ENCODE measurements at places on chromosomes 2 and 18.
A peak's percentile ranks its signal among the peaks of the same experiment; 100 is the strongest.

GRCh38 chr2:27264253-27264752, 1.5 kb upstream of the SLC30A3 start:
- no peak for DNase-seq

- no peak for DNase-seq
Measured at GRCh38 chr2:196565106-196565765, 74.3 kb upstream of the CCDC150 start.

DNA sequence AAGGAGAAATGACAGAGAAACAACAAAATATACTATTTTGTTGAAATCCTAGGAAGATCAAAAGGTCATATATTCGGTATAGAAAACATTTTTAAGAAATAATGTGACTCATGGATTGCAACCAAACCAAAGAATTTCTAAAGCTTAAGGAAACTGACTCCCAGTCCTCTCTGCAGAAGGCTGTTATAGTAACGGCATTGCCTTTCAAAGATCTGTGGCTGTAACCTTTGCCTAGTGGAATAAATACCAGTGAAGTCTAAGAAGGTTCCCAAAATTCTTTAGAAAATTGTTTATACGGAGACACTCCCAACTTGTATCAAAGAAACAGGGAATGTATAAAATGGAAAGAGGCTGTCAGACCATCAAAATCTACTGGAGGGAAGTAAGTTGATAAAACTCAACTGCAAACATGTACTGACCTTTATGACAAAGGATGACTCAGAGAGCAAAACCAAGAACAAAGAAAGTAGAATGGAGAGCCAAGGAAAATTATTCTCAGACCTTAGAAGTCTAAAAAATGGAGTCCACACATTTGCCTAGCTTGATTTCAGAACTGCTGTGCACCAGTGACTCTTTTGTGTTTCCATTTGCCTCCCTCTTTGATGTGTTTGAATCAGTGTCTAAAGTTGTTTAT, 48.6 kb upstream of the FSIP2 start:
- DNase-seq, result no peak

GRCh38 chr2:141331127-141331526, 799.7 kb downstream of the LRP1B start:
- DNase-seq, result no peak

DNA sequence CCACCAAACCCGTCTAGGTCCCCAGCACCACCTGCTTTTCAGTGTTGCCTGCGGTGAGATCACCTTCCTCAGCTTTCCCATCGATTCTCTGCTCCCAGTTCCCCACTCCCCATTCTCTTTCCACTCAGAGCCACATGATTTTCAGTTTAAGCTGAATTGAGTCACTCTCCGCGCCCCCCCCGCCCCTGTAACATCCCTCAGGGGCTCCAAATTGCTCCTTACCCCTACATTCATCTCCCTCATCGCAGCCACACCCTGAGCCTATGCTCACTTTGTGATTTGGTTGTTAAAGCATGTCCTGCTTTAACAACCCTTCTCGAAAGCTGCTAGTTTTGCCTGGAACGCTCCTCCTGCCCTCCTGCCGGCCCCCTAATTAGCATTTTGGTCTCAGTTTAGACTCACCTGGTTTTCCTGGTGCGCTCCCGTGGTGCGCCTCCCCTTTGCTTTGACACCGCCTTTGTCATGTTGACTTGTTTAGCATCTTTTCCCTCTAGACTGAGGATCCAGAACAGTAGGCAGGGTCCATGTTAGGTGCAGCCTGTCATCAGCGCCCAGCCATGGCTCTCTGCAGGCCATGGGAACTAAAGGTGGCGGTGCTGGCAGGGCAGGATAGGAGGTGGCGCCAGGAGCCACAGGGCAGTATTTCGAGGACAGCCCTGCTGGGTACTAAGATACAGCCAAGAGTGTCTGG, 60.8 kb downstream of the ST3GAL5 start:
- DNase-seq, result no peak

GRCh38 chr2:241061275-241061674, 40.8 kb downstream of the MTERF4 start:
- no peak for DNase-seq

DNA sequence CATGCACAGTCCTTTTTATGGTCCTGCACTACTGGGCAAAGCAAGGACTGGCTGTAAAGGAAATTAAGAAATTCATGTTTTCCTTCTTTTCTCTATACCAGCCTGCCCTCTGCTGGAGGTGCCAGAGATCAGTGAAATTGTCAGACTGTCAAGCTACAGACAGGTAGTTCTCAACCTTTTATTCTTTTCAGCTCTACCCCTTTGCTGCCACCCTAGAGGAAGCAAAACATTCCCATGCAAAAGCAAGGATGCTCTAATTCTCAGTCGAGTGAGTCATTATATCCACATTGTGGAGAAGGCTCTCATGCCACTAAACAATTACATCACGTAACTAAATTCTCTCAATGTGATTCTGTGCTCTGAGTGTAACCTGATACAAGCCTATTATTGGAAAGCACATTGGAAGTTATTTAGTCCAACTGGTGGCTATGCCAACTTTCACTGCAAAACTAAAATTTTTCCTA, 25.0 kb upstream of the RAPGEF4 start:
- peak; percentile 25 for DNase-seq

DNA sequence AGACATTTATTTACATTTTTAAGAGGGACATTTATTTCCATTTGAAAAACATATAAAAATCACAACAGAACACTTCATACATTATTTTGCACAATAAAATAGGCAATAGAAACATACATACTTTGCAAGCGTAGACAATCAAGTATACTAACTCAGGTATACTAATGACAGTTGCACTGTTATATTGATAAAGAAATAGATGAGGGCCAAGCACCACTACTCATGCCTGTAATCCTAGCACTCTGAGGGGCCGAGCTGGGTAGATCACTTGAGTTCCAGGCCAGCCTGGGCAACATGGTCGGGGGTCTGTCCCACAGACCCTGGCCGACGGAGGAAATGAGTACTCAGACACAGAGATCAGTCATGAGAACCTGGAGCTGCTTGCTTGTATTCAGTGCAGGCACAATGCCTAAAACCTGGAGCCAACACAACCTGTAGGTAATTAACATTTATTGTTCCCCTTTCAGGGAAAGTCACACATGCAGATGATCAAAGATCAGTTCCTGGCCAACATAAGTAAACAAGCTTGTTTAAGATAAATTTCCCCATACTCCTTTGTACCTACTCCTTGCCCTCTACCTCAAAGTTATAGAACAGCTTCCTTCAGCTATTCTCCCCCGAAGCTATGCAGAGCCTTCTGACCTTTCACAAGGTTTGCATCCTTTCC, 1960.2 kb downstream of the SUCLG1 start:
- no peak for DNase-seq

DNA sequence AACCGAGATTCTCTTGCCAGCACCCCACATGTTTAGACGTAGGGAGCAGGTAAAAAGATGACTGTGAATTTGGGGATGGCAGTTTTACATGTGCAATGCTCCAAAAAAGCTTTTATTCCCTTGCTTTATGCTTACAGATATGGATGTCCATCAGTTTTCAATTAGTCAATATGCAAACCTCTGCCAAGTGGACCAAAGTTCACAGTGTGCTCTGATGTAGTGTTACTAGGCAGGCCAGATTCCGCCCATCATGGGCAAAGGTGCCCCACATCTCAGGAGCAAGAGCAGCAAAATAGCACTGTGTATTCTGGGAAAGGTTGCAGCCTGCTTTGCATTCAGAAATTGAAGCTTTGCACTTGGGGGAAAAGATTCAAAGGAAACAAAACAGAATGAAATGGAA, 329.7 kb upstream of the ZEB2 start:
- DNase-seq, result no peak

DNA sequence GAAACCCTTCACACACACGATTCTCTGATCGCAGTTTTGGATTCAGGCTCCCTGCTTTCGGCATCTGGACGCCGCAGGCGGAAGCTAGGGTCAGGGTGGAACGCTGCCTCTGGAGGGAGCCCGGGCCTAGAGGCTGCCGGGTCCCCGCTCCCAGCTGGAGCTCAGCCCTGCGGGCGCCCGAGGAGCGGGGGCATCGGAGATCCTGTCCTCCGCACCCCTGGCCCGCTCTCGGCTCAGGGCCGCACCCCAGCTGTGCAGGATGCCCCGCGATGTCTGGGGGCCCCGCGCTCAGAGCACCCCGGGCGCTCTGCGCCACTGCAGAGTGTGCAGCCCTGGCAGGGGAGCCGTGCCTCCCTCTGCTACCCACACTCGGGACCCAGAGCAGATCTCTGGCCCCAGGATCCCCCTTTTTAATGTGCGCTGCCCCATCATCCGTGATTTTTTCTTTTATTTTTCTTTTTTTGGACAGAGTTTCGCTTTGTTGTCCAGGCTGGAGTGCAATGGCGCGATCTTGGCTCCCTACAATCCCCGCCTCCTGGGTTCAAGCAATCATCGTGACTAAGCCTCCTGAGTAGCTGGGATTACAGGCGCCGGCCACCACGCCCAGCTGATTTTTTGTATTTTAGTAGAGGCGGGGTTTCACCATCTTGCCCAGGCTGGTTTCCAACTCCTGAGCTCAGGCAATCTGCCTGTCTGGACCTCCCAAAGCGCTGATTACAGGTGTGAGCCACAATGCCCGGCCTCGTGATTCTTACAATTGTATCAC, 54.8 kb upstream of the TUBA3E start:
- no peak for DNase-seq

- no peak for DNase-seq
Measured at GRCh38 chr18:4146797-4147196, 308.3 kb downstream of the DLGAP1 start.

- no peak for DNase-seq
Measured at GRCh38 chr2:173017646-173018420, 57.8 kb upstream of the MAP3K20 start.

DNA sequence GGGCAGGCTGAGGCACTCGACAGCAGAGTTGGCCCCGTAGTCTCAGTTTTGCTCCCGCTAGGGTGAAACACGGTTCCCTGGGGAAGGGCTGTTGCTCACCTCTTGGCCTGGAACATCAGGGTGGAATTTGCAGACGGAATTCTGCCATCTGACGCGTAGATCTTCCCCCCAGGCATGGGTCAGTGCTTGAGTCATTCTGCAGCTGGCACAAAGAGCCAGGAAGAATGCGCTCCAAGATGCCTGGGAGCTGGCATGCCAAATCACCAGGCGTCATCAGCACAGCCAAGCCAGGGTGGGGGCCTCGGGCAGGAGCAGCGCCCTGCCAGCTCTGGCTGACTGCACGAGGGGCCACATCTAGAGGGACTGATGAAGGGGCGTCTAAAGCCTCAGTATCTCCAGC, 42.7 kb downstream of the ODC1 start:
- DNase-seq, result no peak

DNA sequence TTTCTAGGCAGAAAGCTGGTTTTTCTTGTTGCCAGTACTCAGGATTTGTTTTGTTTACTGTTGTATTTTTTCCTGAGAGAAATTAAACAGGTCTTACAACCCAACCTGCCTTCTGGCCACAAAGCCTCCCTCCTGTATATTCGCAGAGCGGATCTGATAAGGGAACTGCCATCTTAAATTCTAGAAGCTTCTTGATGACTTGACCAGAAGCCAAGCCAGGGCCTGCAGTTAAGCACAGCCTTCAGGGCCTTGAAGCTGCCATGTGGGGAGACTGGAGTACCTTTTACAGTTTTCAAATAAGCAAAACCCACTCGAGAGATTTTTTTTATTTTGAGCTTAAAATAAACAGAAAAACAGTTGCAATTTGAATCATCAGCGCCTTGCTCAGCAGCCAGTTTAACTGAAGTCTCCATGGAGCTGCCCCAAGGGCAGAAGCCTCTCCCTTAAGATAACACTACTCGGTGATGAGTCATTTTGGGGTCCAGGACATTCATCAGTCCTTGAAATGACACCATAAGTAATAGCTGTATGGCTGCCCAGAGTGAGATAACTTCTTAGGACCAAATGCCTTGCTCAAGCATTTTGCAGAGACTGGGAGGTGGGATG, 51.5 kb upstream of the PHLPP1 start:
- no peak for DNase-seq

- no peak for DNase-seq
Measured at GRCh38 chr18:70559446-70559845, 270.6 kb downstream of the SOCS6 start.

DNA sequence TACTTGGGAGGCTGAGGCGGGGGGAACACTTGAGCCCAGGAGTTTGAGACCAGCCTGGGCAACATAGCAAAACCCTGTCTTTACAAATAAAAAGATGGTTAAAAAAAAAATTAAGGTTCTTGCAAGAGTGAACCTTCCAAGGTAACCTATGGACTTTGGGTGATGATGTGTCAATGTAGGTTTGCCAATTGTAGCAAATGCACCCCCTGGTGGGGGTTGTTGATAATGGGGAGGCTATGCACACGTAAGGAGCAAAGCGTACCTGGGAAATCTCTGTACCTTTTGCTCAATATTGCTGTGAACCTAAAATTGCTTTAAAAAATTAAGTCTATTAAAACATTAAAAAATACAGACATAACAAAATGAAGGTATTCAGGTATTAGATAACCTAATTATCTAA, 70.4 kb downstream of the CWC22 start:
- no peak for DNase-seq

Measured in stimulated activated CD4-positive, alpha-beta T cell treated with anti-CD3 and anti-CD28 coated beads, Interleukin-1b, Interleukin-23, amount 100 ng/mL, for 1 hour (primary cell).